ENCODE measurements at places on chromosomes 3 and 15.

- no peak for DNase-seq
Observed at GRCh38 chr15:70505411-70505919, 257.9 kb downstream of the UACA start.

DNA sequence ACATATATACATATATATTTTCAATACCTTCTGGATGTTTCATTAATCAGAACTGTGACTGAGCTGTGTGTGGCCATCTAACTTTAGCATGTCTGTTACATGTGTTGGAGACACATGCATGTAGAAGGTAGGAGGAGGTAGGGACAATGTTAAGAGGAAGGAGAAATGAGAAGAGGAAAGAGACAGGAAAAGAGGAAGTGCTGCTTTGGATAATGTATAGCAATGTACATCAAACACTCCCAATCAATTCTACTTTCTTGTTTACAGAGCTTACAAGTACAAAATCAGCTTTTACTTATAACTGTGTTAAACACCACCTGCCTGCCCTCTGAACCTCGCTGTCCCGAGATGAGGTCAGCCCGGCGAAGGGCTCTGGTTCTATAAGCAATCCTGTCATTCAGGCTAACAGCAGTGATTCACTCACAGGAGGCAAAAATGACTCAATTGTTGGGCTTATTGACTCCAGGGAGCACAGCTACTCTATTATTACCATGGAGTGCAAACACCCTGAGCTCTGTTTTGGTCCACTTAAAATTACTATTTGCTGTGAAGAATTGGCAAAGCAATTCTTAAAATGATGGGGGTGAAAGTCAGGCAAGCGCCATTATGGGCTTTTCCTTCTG, 188.9 kb downstream of the MEIS2 start:
- DNase-seq: no peak

DNA sequence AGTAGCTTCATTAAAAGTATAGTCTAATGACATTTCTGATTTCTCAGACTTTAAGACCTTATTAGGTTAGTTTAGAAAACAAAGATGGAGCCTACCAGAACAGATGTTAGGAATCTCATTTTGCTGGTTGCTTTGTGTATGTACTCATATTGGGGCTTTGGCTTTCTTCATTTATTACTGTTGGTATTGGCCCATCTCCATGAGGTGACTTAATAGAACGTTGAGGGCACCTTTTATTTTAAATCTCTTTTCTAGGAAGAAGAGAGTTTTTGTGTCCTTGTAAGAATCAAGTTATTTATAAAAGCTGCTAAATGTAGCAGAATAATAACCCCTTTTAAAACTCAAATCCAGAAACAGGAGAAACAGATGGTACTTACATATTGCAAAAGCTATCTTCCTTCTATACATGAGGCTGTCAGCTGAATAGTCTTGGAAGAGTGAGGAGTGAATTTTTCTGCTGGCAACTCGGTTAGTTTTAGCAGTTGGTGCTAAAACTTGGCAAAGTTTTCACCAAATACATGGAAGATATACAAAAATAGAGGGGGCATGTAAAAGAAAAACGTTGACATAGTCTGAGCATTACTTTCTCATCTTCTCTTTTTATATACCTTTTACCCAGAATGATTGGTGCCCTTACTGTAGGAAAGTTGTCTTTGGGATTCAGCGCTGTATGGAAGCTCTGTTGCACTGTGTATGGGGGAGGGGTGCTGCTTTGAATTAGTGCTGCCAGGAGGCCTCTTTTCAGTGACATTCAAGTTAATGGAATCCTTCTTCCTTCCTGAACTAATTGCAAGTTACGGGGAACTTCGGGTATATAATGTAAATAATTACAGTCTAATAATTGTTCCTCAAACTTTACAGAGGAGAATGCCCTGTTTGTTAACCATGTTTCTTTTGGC, 35.8 kb downstream of the CTNNB1 start:
- DNase-seq: no peak

DNA sequence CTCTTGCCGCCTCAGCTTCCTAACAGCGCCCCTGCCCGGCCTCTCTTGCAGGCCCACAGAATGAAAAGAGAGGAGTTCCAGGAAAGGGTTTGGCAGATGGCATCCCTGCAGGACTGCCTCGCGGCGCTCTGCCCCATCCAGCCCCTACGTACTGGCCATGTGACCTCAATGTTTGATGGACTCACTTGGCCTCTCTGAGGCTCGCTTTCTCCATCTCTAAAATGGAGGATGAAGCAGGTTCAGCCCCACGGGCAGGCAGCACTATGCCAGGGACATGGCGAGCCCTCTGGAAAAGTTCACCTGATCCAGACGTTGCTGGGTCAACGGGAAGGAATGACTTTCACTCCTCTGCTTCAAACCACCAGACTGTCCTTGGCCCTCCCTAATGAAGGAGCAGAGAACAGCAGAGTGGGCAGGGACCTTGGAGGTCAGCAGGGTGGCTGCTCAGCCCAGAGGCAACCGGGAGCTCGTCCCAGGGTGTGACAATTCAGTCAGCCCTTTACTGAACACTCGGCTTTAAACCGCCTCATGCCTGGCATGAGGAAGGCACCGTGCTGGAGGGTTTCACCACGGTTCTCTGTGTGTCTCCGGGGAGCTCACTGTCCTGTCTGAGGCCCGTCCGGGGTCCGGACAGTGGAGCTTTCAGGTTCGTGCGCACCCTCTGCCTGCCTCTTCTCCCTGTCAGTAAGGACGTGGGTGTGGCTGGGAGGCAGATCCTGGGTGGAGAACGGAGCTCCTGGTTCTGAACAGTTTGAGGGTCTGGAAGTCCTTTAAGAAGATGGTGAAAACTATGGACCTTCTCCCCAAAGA, 101.3 kb downstream of the LINGO1 start:
- DNase-seq: no peak

DNA sequence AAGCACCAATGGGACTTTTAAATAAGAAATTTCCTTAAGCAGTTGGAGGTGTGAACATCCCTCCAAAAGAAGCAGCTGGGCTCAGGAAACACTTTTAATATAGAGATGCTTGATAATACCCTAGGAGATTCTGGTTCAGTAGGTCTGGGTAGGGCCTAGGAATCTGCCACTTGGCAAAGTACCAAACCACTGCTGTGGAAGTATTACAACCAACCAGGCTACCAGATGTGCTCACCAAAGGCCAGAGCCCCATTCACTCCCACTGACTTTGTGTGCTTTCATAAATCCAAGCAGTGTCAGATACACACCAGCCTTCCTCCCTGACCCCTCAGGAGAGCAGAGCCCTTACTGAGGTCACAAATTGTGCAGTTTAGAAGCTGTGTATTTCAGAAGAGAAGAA, 162.6 kb downstream of the CCNL1 start:
- DNase-seq: no peak

DNA sequence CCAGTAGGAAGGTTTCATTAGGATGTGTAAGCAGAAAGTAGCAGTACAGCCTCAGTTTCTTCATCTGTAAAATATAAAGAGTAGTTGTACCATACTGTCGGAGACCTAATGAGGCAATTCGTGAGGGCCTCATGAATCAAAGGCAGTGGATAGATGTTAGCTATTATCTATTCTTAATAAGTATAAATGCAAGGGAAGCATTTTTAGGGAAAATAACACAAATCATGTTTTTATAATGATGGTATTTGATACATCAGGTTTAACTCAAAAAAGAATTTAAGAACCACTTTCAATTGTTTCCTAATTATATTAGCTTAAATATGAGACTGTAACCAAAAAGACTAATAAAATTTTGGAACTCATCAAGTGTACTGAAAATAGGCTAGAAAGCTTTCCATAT, 309.1 kb downstream of the ZBTB20 start:
- no peak for DNase-seq

GRCh38 chr3:105733356-105733755, 135.5 kb downstream of the CBLB start:
- DNase-seq: no peak

DNA sequence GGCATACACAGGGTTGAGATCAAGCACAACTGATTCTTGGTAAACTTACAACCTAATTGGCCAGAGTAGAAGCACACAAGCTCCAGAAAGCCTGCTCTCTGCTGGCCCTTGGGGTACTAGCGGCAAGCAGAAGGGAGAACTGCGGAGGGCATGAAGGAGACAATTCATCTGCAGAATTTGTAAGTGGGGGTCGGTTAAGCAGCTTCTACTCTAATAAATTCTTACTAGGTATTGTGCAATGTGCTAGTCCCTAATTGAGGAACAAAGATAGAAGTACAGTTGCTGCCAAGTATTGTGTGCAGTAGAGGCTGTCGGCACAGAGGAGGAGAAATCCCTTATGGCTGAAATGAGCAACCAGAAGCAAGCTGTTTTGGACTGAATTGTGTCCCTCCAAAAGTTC, 91.2 kb upstream of the VEPH1 start:
- no peak for DNase-seq

DNA sequence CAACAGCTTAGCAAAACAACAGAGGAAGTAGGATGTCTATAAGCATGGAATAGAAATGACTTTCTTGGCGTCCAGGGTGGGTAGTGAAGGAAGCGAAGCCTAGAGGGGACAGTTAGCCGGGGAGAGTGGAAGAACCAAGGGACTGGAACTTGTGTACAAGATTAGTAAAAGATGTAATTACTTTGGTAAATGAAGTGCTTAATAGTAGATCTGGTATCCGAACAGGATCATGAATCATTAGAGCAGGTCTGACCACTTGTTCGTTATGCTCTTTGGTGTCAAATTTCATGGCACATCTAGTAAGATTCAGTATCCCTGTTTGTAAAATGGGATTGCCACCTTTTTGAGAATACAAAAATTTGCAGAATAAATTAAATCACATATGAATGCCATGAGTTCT, 112.5 kb upstream of the MLF1 start:
- DNase-seq: no peak

DNA sequence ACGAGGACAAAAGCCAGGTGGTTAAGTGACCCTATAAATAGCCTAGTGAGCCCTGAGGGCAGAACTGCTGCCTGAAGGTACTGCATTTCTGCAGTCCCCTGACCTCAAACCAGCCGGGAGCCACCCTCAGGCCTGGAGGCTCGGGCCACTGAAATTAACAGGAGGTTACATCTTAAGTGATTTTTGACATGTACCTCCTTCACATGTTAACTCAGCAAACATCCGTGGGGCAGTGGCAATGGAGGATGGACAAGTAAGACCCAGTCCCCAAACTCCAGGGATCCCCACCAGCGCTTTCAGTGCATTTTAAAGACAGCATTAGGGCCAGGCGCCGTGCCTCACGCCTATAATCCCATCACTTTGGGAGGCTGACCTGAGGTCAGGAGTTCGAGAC, 26.2 kb downstream of the PSTPIP1 start:
- DNase-seq: no peak

- DNase-seq: no peak
Observed at GRCh38 chr3:56869157-56869889, 67.6 kb upstream of the ARHGEF3 start.

- DNase-seq: no peak
Observed at GRCh38 chr3:420584-420983, 224.0 kb downstream of the CHL1 start.

GRCh38 chr15:82551646-82552247, 11.5 kb upstream of the RPS17 start:
- DNase-seq: no peak

- no peak for DNase-seq
Observed at GRCh38 chr15:33888176-33888575, 80.1 kb upstream of the CHRM5 start.

GRCh38 chr3:138009476-138010272, at the start of gene CLDN18:
Gene CLDN18, plus strand, starts transcription at chr3:138010165. Its CDS starts 61 bp downstream, at chr3:138010226.
- no peak for DNase-seq

- no peak for DNase-seq
Observed at GRCh38 chr3:27914199-27914598, 192.1 kb upstream of the EOMES start.

- no peak for DNase-seq
Observed at GRCh38 chr15:42954291-42954690, 33.7 kb upstream of the TTBK2 start.

- no peak for DNase-seq
Observed at GRCh38 chr3:108527109-108527508, 16.7 kb upstream of the MYH15 start.

GRCh38 chr15:100663915-100664281, 61.5 kb downstream of the ASB7 start:
- no peak for DNase-seq

- DNase-seq: no peak
Observed at GRCh38 chr3:87949879-87950208, 109.0 kb downstream of the CGGBP1 start.

All from coronary artery (tissue), 2 donors.